ENCODE measurements at places on chromosomes 6 and 20.

- DNase-seq, result no peak
Measured at GRCh38 chr20:2516399-2516798, 7.7 kb upstream of the ZNF343 start.

DNA sequence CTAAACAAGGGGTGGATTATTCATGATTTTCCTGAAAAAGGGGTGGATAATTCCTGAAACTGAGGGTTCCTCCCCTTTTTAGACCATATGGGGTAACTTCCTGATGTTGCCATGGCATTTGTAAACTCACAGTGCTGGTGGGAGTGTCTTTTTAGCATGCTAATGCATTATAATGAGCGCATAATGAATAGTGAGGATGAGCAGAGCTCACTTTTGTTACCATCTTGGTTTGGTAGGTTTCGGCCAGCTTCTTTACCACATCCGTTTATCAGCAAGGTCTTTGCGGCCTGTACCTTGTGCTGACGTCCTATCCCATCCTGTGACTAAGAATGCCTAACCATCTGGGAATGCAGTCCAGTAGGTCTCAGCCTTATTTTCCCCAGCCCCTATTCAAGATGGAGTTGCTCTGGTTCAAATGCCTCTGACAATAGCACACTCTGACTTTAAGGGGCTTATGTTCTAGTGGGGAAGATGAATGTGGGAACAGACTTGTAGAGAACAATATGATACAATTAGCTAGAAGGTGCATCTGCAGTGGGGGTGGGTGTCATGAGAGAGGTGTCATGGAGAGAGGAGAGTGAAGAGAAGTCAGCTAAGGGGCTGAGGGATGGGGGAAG lies 4.2 kb upstream of the GPR31 start:
- no peak for DNase-seq

- no peak for DNase-seq
Measured at GRCh38 chr6:157779705-157780604, 43.1 kb upstream of the SNX9 start.

DNA sequence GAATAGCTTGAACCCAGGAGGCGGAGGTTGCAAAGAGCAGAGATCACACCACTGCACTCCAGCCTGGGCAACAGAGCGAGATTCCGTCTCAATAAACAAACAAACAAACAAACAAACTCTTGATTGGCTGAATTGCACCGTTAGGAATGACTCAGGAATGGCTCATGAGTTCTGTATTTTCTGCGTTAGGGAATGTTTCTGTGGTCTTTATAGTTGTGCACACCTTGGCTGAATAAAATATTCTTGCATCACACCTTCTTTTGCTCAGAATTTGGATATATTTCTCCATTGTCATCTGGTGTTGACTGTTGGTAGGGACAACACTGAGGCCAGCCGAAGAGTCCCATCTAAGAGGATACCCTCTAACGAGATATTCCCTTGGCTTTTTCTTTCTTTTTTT lies 19.6 kb upstream of the PI16 start:
- no peak for DNase-seq

- no peak for DNase-seq
Measured at GRCh38 chr6:16819752-16820151, 58.5 kb upstream of the ATXN1 start.

Data from AG04449 (cell line).